ENCODE measurements at places on chromosomes 16 and 17. TPM values are rescaled to one million over a fixed set of nuclear protein-coding genes. Genes with fewer than 3 reads are reported as not detected.

DNA sequence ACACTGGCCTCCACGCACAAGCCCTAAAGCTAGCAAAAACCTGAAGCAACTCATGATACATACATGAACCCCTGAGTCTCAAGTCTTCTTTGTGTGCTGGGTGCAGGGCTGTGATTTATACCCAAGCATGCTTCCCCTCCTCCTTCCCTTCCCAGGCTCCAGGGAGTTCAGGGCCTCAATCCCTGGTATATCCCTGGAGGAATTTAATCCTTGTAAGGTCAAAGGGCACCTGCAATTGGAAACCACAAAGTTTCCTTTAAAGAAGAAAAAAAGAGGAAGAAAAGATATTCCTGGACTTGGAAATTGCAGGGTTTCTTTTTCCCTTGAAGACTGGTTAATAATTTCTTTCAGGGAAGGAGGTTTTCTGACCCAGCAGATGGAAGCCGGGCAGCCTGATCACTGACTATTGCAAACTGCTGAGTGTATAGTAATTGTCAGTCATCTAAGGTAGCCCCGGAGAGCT lies 182.3 kb downstream of the AATF start:
- DNase-seq = no peak

CDH5 gene
- not detected for total RNA-seq

CLEC3A gene
- not detected for total RNA-seq

CCL17 gene
- 0.50 TPM for total RNA-seq

DNA sequence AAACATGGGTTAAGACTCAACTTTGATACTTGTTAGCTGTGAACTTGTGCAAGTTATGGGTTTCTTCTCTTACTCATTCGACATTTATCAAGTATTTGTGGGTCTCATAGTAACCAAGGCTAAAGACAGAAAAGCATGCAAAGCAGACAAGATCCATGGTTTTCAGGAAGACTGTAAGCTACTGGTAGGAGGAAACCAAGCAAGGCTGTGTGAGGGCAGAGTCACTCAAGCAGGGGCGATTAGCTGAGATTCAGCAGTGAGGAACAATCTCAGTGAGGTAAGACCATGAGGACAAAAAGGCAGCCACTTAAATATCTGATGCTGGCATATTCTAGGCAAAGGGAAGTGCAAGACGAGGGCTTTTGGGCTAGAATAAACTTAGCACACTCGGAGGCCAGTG lies 29.5 kb downstream of the MBTD1 start:
- DNase-seq = no peak

DNA sequence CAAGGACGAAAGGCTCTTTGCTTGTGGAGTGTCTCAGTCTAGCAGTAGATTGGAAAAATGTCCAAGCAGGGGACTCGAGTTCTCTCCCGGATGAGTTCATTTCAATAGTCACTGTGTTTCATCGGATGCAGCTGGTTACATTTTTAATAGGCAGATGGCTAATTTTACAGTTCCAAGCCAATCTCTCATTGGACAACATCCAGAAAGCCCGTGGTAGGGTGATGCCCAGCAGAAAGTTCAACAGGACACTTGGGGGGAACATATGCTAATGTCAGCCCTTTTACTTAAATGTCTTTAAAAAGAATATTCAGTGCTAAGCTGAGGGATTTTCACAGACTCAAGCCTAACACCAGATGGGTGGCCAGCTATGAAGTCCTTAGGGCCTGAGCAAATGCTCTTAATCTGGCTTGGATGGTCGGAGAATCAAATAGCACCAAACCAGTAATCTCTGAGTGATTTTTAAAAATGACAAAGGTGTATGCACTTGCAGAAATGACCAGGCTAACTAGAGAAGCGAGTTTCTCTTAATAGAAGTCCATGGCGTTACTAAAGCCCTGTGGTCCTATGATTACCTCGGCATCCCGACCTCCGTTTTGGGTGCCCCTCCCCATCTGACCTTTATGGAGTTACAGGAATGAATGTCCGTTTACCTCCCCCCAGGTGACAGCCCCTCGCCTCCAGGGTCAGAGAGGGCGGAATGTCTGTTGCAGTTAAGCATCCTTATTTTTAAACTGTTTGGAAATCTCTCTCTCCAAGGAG lies 289.2 kb upstream of the SALL1 start:
- no peak for DNase-seq

TRPV3 gene
- 0.37 TPM for total RNA-seq

CNTNAP1 gene
- total RNA-seq = 0.71 TPM

TAC4 gene
- total RNA-seq = not detected

PRSS53 gene
- total RNA-seq = 5.3 TPM

IRX6 gene
- total RNA-seq = not detected

- DNase-seq = peak; percentile 22
These were observed 390.1 kb downstream of the ZFHX3 start for GRCh38 chr16:72657791-72658190.

DNA sequence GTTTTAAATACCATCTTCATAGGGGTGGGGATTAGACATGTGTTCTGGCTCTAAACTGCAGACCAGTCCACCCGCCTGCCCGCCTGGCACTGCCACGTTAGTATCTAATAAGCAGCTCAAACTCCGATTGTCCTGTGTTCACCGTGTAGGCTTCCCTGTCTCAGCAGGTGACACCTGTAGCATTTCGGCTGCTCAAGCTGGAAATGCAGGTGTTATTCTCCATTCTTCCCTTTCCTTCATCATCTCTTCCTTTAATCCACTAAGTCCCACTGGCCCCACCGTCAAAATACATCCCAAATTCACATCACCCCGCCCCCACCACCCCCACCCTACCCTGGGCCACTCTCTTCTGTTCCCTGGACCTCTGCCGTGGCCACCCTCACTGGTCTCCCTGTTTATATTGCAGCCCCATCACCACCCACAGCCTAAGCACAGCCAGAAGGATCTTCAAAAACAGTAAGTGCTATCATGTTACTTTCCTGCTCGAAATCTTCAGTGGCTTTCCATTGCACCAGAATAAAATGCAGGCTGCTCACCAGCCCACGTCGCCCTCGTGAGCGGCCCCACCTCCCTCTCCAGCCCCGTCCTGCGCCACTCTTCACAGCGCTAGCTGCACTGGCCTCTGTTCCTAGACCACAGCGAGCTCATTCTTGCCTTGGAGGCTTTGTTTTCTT lies 65.1 kb downstream of the RTN4RL1 start:
- DNase-seq = no peak

CES3 gene
- total RNA-seq = 2.4 TPM

VMP1 gene
- 122 TPM for total RNA-seq

DNA sequence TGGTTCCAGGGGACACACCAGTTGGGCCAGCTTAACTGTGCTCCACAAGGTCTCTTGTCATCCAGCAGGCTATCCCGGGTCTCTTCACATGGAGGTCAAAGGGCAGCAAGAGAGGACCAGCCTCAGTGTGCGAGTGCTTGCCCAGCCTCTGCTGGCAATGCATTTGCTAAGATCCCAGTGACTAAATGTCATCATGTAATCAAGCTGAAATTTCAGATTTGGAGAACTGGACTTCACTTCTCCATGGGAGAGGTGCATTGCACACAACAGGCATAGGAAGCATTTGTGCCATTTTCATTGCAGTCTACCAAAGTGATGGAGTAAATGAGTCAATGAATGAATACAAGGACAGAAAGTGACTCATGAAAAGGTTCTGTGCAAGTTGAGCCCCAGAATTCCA lies 51.2 kb upstream of the KDM8 start:
- no peak for DNase-seq

- DNase-seq = no peak
These were observed 29.3 kb downstream of the NDEL1 start for GRCh38 chr17:8464941-8465340.

DNA sequence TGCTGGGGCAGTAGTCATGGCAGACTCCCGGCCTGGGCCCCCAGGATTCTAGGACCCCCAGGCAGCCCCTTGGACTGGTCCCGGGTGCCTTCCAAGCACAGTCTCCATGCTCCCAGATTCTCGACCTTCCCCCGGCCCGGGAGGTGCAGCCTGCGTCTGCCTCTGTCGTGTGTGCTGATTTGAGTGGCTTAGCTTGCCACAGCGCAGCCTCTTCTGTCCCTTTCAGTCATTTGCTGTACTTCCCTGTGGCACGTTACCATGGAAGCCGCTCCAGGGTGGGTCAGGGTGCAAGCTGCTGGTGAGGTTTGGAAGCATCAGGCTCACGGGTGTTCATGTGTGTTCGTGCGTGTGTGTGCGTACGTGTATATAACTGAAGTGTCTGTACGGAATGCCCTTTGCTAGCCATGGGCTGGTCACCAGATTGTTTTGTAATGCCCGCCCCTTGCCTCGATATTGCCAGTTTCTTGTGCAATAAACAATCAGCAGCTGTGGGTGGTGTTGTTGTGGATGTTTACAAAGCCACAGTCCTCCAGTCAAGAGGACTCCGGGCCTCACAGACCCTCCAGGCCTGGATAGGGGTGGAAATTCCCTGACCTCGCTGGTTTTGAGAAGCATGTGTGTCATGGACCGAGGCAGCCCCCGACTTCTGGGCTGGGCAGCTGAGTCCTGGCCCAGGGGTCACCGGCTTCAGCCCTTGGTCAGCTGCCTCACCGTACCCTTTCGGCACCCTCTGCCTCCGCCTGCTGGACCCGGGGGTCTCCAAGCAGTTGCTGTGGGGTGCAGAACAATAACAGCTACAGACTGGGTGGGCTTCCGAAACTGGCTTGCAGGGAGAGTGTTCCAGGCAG lies 9.7 kb upstream of the CLEC18A start:
- DNase-seq = no peak

- no peak for DNase-seq
These were observed 5.8 kb downstream of the LGALS3BP start for GRCh38 chr17:78973792-78974520.

DNA sequence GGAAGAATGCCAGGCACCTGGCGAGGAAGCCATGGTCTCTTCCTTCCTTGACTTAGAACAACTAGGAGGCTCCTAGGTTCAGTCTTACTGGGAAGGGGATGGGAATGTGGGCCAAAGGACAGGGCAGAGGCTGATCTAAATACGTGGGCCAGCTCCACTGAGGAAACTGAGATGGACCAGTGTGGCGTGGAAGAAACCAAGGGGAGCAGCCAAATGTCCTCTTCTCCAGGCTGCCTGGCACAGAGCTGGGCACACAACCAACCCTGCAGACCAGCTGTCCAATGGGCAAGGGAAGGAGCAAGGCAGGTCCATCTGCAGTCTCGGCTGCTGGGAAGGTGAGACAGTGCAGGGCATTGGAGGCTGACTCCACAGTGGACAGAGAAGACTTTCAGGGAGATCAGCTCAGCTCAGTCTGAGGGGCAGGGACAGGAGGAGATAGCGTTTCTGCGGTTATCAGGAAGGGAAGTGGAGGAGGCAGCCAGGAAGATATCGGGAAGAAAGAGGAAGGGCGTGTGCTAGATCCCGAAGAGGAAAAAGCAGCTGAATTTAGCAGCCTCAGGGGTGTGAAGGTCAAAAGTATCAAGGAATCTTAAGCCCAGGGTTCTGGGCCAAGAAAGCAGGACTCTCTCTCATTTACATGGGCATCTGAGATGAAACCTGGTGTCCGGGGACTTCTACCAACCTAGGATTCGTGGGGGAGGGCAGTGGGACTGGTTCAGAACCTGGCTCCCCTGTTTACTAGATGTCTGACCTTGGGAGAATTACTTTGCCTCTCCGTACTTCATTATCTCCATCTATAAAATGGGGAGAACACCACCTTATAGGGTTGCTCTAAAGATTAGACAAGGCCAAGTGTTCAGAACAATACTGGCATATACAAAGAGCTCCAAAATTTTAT lies 1.8 kb downstream of the KIFC3 start:
- no peak for DNase-seq

CACNG3 gene
- not detected for total RNA-seq

DNA sequence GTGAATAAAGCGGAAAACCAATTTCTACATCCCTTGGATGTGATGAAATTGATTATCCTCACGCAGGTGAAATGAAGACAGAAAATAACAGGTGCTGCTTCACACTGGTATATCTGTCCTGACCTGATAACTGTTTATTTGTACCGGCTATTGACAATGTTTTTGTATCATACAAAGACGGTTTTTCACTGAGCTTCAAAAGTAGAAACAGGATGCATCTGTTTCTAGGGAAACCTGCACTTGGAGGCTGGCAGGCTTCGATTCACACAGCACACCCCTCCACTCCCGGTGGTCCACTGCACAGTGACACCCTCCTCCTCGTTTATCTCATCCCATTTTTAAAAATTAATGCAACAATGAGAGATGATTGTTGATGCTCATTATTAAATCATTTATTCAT lies 104.5 kb downstream of the CPPED1 start:
- no peak for DNase-seq

GRCh38 chr17:81794509-81794908 lies 9.4 kb upstream of the GCGR start:
- DNase-seq = no peak

GRCh38 chr16:29686740-29687332 lies 7.9 kb downstream of the QPRT start:
- DNase-seq = no peak

KCNJ16 gene
- not detected for total RNA-seq

DNA sequence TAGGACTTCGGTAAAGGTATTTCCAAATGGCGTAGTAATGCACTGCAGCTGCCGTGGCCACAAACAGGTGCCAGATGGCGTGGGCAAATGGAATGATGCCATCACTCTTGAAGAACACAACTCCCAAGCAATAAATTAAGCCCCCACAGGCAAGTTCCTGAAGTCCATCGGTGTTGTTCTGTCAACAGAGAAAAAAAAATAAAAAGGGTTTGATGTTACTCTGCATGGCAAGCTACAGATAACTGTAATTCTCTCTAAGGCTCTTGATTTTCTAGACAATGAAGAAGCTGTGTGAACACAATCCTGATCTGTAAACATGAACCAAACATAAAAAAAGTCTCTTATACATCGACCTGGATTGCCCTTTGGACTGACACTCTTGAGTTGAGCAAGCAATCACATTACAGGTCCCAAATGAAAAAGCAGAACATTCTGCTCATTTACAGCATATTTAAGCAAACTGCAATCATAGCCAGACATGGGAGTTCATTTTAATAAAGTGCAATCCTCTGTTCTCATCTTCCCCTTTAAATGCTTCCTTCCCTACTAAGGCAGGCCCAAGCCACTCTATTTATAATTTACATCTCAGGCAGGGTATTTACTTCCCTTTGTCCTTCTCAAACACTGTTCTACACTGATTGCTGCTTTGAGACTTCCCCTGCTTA lies 27.1 kb downstream of the MMD start:
- no peak for DNase-seq

DNA sequence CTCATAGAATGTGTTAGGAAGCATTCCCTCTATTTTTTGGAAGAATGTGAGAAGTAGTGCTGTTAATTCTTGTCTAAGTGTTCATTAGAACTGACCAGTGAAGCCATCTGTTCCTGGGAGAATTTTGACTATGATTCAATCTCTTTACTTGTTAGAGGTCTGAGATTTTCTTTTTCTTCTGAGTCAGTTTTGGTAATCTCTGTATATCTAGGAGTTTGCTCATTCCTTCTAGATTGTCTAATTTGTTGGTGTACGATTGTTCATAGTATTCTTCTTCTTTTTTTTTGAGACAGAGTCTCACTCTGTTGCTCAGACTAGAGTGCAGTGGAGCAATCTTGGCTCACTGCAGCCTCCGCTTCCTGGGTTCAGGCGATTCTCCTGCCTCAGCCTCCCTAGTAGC lies 20.4 kb downstream of the NFATC3 start:
- DNase-seq = no peak

SYT17 gene
- not detected for total RNA-seq

TEKT5 gene
- total RNA-seq = not detected

CNGB1 gene
- not detected for total RNA-seq

- no peak for DNase-seq
These were observed 20.4 kb downstream of the BEAN1 start for GRCh38 chr16:66447491-66447890.

GRCh38 chr16:2883458-2883908 lies 468 bp downstream of the FLYWCH2 start:
- no peak for DNase-seq

RRN3 gene
- 25.5 TPM for total RNA-seq

MEIOC gene
- total RNA-seq = 0.26 TPM
